Hindlimb muscle (tissue), 1 donor: ENCODE measurements at places on chromosomes 7 and 10.

GRCh38 chr7:12583176-12583575 lies 12.7 kb downstream of the SCIN start:
- DNase-seq: no peak

- no peak for DNase-seq
These were observed 3.8 kb upstream of the KAT6B start for GRCh38 chr10:74822521-74823089.

GRCh38 chr10:63683223-63683622 lies 162.0 kb downstream of the REEP3 start:
- no peak for DNase-seq

DNA sequence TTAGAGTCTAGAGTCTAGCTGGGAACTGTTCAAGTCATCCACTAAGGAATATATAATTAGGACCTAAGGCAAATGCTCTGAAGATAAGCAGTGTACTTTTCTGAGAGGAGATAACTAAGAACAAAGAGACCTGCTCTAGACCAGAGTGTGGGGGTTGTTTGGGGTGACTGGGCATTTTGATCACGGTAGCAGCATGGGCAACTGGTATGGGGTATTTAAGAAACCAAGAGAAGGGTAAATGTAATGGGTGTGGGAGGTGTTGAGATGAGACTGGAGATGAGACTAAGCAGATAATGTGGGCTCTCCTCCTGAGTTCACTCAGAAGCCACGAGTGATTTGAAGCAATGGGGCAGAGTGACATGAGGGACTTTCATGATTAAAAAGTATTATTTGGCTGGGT lies 1082.9 kb downstream of the GATA3 start:
- DNase-seq: no peak

DNA sequence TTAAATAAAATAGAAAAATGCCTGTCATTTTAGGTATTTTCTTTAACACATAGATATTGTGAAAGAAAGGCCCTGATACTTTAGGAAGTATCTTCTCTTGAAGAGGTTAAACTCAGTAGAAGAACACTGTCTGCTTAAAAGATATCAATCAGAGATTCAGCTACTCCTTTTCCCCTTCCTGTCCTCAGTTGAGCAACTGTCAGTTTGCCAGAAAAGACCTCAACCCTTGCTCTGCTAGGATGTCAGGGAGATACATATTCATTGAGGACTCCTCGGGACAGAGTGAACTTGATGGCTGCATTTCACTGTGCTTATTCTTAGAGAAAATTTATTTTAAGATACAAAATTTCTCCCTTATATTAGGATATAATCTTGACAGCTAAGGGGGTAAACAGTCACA lies 173.6 kb upstream of the CACNA2D1 start:
- DNase-seq: no peak
